ENCODE measurements at places on chromosomes 2 and 18.

DNA sequence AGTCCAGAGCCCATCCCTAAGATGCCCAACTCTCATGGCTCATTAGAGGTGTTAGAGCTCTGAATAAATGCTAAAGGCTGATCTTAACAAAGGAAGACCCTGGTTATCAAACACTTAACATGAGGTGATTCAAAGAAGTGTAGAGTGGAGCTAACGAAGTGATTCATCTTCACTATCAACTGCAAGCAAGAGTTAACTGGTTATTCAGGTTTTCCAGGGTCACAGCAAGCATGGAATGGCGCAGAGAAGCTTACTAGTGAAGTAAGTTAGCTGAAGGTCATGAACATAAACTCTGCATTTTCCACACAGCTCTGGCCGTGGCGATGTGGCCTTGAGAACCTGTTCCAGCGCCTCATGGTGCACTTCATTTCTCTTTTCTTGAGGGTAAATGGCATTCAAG is 17.0 kb downstream of the RND3 start:
- no peak for DNase-seq

DNA sequence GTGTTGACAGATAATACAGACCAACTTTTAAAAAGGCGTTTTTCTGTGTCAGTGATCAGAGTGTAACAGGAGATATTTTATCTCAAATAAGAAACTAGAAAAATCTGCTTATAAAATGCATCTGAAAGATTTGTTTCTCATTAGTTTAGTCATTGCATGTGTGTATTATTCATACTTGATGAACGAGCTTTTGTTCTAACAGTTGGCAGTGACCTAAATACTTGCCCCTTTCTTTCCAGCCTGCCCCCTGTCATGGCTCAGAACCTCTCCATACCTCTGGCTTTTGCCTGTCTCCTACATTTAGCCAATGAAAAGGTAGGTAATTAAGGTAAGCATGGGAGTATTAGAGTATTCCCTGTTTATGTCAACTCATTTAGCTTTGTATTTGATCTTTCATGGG is 33.6 kb downstream of the NCAPH start:
- DNase-seq = no peak

GRCh38 chr2:126399001-126399400 is 257.0 kb upstream of the GYPC start:
- DNase-seq = no peak

GRCh38 chr2:179443180-179443579 is 178.5 kb upstream of the SESTD1 start:
- no peak for DNase-seq

- DNase-seq = no peak
Observed at GRCh38 chr2:45826460-45826859, 175.0 kb downstream of the PRKCE start.

- DNase-seq = no peak
Observed at GRCh38 chr18:52936931-52937330, 596.9 kb downstream of the DCC start.

GRCh38 chr2:10325278-10326145 is 22.8 kb downstream of the HPCAL1 start:
- DNase-seq = no peak

GRCh38 chr2:140067661-140068060 is 1287.5 kb upstream of the NXPH2 start:
- peak; percentile 3 for DNase-seq

DNA sequence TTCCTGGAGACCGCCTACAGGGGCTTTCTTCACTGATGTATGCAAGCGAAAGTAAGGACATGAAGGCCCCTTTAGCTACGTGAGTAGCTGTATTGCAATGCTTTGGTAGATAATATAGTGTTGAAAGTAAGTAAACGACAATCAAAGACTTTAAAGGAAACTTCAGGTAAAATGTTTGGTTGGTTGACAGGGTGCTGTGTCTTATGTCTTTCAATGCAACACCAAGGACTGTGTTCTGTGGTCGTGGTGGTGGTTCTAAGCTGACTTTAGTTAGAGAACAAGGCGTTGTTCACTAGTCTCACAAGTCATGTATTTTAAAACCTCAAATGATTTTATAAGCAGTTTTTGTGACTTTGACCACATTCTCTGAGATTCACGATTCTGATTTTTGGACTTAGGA is 58.0 kb upstream of the CABYR start:
- DNase-seq = no peak
